ENCODE measurements at places on chromosomes 7 and 10. TPM values are rescaled to one million over a fixed set of nuclear protein-coding genes. Genes with fewer than 3 reads are reported as not detected.

Gene SOSTDC1
- total RNA-seq: not detected

DNA sequence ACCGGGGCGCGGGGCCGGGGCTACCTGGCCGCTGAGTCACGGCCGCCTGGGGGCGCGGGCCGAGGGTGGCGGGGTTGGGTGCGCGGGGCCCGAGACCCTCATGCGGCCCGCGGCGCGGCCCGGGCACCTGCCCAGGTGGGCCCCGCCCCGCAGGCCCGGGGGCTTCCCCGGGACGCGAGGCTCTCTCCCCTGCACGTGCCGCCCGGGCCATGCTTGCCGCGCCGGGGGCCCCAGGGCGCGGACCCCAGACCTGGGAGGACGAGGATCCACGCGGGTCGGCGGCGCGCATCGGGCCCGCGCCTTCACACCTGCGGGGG, 402 bp downstream of the MAFK start:
- DNase-seq: no peak

DNA sequence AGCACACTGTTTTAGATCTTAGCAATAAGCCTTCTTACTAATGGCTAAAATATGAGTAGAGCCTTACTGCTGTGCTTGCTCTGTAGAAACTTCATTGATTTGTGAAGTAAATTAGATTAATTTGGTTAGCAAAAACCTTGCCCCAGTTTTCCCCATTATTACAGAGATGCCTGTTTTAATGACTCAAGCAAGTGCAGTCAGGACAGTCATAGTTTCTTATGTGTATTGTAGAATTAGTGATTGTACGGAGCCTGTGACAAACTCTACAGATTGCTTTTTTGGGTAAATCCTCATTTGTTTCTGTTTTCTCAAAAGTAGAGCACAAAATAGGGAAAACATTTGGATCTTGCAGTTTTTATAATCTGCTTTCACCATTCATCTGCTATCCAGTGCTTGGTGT, 7.0 kb downstream of the TAX1BP1 start:
- no peak for DNase-seq

DNA sequence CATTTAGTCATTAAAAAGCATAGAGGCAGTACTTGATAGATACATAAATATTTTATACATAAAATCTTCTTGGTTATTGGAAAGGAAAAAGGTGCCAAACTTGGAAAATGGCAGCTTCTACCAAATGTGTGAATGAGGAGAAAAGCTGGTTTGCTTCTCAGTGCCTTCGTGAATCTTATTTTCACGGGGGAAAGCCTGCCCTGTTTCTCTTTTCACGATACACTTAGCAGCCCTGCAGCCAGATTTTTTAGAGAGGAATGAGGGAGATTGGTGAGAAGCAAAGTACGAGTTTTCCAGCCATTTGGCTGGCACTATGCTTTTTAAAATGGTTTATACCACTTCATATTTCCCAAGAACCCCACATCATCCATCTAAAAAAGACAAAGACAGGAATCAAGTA, 22.9 kb upstream of the C1QL3 start:
- no peak for DNase-seq

DNA sequence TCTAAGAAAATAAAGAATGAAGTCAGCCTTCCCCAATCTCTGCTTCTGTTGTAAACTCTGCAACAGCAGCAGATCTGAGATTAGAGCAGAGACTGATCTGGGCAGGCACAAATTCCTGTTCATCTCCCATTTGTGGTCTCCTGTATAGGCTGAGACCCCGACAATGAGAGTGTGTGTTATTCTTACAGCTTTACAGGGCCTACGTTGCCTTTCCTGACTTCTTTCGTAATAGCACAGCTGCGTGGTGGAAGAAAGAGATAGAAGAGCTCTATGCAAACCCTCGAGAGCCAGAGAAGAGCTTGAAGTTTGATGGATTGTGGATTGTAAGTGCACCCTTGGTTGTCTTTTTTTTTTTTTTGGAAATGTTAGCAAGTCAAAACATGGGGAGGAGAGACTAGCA, 72.1 kb downstream of the PRSS58 start:
- no peak for DNase-seq

GRCh38 chr7:141291541-141291940, 217.7 kb downstream of the TMEM178B start:
- DNase-seq: no peak

Gene STEAP1
- total RNA-seq: 0.53 TPM

Gene CTAGE8
- total RNA-seq: not detected

GRCh38 chr10:132186488-132187429, at the start of gene DPYSL4:
Gene DPYSL4 (plus strand): TSS chr10:132186948. CDS start chr10:132187064, 116 bp downstream.
- DNase-seq: peak; percentile 33

DNA sequence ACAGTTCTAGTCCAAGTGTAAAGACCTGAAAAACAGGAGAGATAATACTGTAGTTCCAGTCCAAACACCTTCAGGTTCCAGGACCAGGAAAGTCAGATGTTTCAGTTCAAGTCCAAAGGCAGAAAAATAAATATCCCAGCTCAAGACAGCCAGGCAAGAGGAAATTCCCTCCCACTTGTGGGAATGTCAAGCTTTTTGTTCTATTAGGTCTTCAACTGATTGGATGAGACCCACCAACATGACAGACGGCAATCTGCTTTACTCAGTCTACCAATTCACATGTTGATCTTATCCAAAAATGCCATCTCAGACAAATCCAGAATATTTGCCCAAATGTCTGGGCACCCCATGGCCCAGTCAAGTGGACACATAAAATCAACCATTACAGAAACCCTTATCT, 33.1 kb downstream of the SEMA3D start:
- DNase-seq: no peak

GRCh38 chr10:6781133-6781770, 201.2 kb upstream of the PRKCQ start:
- no peak for DNase-seq

DNA sequence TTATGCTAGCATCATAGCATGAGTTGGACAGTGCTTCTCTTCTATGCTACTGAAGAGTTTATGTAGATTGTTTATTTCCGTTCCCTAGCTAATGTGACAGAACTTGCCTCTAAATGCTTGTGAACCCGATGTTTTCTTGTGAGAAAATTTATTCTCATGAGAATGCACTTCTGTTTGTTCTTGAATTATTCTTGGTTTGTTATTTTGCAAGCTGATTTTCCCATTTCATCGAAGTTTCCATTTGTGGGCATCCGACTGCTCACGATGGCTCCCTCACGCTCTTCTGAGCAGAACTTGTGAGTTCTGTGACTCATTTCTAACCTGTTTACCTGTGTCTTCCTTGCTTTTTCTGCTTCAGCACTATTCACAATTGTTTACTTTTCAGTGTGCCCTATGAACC, 59.9 kb downstream of the WDFY4 start:
- no peak for DNase-seq

GRCh38 chr7:69599955-69600709, 1.9 kb downstream of the AUTS2 start:
- DNase-seq: no peak

DNA sequence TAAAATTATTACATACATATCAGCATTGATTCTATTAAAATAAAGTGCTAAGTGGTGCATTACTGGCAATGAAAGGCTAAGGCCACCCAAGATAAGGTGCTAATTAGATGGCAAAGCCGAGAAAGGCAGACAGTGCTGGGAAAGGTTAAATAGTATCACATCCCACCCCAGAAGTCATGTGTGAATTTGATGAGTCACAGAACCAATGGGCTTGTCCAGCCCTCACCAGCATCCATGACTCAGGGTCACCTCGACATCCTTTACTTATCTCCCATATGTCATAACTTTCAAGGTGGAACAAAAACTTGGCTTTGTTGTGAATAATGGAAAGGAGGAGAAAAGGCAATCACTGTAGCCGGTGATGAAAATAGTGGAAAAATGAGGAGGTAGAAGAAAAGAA, 459.1 kb downstream of the PLXNA4 start:
- DNase-seq: no peak

Gene GPR26
- not detected for total RNA-seq

- no peak for DNase-seq
These were observed 29.3 kb downstream of the AFAP1L2 start for GRCh38 chr10:114375047-114375446.

DNA sequence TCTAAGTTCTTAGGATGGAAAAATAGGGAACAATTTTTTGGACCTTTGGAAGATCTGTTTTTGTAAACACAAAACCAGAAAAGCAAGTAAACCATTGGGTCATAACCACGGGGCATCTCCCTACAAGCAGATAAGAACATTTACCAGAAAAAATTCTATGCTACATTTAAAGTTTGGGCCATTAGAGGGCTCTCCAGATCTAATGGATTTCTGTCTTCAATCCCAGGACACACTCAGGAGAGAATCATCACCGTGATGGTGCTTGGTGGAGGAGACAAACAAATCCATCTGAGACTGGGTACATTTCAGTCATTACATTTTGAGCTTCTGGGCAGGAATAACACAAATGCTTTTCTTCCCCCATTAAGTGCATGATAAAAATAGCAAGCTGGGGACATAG, 178.4 kb upstream of the TARP start:
- no peak for DNase-seq

DNA sequence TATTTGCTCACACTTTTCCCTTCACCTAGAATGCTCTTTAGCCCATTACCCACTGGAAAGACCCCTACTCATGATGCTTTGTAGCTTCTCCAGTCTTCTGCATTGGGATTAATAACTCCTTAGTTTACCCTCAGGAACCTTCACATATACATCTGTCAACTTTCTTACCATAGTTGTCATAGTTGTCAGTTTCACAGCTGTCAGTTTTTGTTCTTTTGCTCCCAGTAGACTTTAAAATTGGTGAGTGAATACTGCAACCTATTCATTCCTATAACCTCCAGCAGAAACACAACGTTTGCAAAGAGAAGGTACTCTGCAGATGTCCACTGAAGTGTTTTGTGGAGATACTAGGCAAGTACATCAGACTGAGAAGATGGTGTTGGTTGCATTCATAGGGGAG, 2.6 kb downstream of the PON1 start:
- DNase-seq: no peak

DNA sequence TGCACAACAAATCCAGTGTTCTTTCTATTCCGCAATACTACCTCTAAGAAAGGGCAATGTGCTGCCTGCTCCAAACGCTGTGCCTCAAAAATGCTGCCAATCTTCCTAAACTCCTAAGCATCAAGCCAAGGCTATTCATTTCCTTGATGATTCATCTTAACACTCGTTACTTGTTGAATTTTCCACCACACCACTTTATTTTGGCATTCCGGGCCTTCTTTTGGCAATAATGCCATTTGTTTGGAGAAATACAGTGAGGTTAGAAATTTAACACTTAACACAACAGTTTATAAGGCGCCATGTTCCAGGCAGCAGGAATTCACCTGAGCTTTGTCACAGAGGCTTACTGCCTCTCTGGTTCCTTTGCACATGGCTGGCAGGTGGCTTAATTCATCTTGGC, 82.6 kb upstream of the ABCB5 start:
- DNase-seq: no peak

Gene HMX3
- not detected for total RNA-seq

DNA sequence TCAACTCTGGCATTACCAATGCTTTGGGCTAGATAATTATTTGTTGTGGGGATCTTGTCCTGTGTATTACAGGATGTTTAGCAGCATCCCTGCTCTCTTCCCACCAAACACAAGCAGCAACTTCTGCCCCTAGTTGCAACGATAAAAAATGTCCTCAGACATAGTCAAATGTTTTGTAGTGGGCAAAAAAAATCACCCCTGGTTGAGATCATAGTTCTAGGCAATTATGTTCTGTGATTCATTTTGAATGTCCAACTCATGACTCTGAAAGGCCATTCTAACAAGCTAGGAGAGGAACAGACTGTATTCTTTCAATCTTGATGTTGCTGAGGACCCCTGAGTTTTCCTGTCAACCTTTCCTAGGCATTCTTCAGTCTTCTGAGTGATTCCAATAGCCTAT, 79.5 kb downstream of the RTKN2 start:
- DNase-seq: no peak

DNA sequence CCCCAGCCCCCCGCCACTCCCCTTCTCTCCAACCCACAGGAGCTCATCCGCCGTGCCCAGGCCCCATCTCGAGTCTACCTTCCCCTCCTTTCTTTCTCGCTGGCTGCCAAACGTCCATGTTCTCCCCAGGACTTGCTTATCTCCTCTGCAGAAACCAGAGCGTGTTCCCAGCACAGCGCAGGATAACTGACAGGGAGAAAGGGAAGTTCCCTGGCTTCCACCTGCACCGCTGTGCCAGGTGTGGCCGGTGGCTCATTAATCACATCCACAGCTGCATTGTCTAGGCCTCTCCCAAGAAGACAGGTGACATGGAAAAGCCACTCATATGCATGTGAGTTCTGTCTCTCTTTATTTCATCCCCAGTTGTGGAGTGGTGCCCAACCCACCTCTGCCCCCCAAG, 113.2 kb downstream of the ITIH5 start:
- DNase-seq: no peak

DNA sequence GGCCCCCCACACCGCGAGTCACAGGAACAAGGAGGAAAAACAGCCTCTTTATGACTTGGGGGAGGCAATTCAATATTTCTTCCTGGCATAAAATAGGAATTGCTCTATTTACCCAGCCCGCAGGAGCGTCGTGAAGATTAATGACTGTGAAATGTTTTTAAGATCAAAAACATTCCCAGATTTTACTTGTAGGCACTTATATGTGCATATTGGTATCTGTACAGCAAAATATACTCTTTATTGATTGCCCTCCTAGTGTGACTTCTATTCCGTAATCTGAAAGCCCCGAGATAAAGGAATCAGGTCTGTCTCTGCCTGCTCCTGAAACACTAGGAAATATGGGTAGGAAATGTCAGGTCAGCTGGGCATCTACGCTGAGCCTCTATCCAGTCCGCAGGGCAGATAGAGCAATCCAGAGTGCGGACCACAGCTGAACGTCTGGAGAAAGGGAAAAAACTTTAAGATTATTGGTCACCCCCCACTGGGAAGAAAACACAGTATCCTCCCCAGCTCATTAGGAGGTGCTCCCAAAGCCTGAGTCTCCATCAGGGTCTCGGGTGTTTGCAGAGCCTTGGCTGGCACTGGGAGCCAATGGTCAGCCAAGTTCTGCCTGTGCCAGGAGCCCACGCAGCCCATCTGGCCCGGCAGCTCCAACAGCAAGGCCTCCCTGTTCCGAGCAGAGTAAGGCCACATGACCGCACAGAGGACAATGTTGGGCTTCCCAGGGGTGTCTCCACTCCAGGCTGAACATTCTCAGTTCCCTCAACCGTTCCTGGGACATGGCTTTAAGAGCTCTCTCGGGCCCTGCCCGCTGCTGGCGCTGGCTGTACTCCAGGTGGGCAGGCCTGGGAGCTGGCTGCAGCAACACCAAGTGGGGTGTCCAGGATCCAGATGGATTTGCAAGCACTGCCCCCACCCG, 7.7 kb downstream of the CTBP2 start:
- DNase-seq: no peak

- DNase-seq: no peak
These were observed 1.1 kb downstream of the JMJD1C start for GRCh38 chr10:63464402-63465292.
